ENCODE measurements at places on chromosomes 2 and 18. TPM values are rescaled to one million over a fixed set of nuclear protein-coding genes. Genes with fewer than 3 reads are reported as not detected.

- DNase-seq: no peak
- H3K27me3 ChIP-seq: no peaks in the 10 kb centered on the region
- no peak overlapping the region for H3K4me3 ChIP-seq
Observed at GRCh38 chr18:50829644-50830043, 9.8 kb upstream of the MRO start.

RNU2-63P gene
- 2.4 TPM for total RNA-seq

- H3K4me1 ChIP-seq: no peaks in the 10 kb centered on the region
- H3K27me3 ChIP-seq: no peaks in the 10 kb centered on the region
- DNase-seq: no peak
- no peak overlapping the region for H3K4me3 ChIP-seq
Observed at GRCh38 chr2:205405752-205406151, 276.5 kb upstream of the NRP2 start.

NMUR1 gene
- total RNA-seq: 0.94 TPM

PARD6G gene
- 1.9 TPM for total RNA-seq

GRCh38 chr2:99644419-99644787 is 154.6 kb upstream of the REV1 start:
- no peak for DNase-seq
- no peak overlapping the region for H3K4me3 ChIP-seq
- H3K4me1 ChIP-seq: no peaks in the 10 kb centered on the region
- H3K27ac ChIP-seq: no peak overlapping the region

- no peak overlapping the region for H3K27ac ChIP-seq
- DNase-seq: no peak
- H3K4me1 ChIP-seq: no peaks in the 10 kb centered on the region
Observed at GRCh38 chr2:58702302-58702885, 461.3 kb upstream of the FANCL start.

- peaks cover 3% of the 10 kb centered on the region for H3K4me1 ChIP-seq
- H3K27ac ChIP-seq: peak overlapping the region; percentile 83
- H3K27me3 ChIP-seq: no peaks in the 10 kb centered on the region
- no peaks in the 10 kb centered on the region for H3K36me3 ChIP-seq
- H3K4me3 ChIP-seq: no peak overlapping the region
Observed at GRCh38 chr2:180978903-180979748, 1.3 kb upstream of the UBE2E3 start.

- no peaks in the 10 kb centered on the region for H3K27me3 ChIP-seq
- no peak overlapping the region for H3K27ac ChIP-seq
- no peaks in the 10 kb centered on the region for H3K36me3 ChIP-seq
- no peak overlapping the region for H3K4me3 ChIP-seq
Observed at GRCh38 chr18:44973282-44973681, 292.6 kb downstream of the SETBP1 start.

PRKAG3 gene
- total RNA-seq: not detected

DNA sequence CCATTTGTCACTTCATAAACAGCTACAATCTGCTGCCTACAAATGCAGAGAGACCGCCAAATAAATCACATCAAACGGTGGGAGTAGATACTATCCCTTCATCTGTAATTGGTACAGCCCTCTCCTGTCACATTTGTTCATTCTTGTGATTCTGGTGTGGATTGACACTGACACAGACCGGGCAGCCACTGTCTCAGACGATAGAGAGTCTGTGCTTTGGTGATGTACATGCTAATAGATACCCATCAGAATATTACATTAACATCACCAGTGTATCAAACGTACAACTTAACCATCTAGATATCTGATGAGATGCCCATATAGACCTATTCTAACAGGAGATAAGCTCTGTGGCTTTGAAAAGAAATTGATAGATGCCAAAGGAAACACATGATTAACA is 419.7 kb upstream of the ZEB2 start:
- H3K36me3 ChIP-seq: no peaks in the 10 kb centered on the region
- no peak overlapping the region for H3K4me3 ChIP-seq
- DNase-seq: no peak
- no peak overlapping the region for H3K27ac ChIP-seq

- no peak overlapping the region for H3K27ac ChIP-seq
- no peaks in the 10 kb centered on the region for H3K4me1 ChIP-seq
- no peak for DNase-seq
- no peaks in the 10 kb centered on the region for H3K36me3 ChIP-seq
- no peaks in the 10 kb centered on the region for H3K27me3 ChIP-seq
Observed at GRCh38 chr2:118059919-118060478, 28.3 kb upstream of the INSIG2 start.

DNA sequence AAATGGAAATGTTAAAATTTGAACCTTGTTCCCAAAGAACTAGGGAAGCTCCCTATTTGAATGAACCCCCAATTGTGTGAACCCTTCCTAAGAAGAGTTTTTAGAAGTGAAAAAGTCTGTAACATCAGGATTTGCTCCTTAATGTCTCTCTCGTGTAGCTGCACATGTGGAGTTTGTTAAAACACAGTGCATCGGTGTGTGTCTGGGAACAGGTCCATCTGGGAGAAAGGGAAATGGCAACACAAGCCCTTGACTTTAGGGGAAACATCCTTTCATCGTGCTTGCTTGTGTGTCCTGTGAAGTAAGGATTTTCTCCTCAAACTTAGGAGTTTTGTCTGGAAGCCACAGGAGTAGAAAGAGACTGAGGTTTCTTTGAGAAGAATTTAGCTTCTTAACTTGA is 203.9 kb downstream of the PRKCE start:
- H3K36me3 ChIP-seq: no peaks in the 10 kb centered on the region
- no peak overlapping the region for H3K27ac ChIP-seq
- H3K4me1 ChIP-seq: no peaks in the 10 kb centered on the region

- H3K4me3 ChIP-seq: no peak overlapping the region
- no peaks in the 10 kb centered on the region for H3K27me3 ChIP-seq
- no peak overlapping the region for H3K27ac ChIP-seq
- no peaks in the 10 kb centered on the region for H3K36me3 ChIP-seq
Observed at GRCh38 chr2:1421731-1422130, 8.5 kb downstream of the TPO start.

GRCh38 chr2:120995152-120995551 is 259.5 kb downstream of the GLI2 start:
- no peaks in the 10 kb centered on the region for H3K27me3 ChIP-seq
- DNase-seq: no peak
- H3K4me1 ChIP-seq: no peaks in the 10 kb centered on the region
- no peaks in the 10 kb centered on the region for H3K36me3 ChIP-seq
- H3K27ac ChIP-seq: no peak overlapping the region

- no peak overlapping the region for H3K4me3 ChIP-seq
- no peaks in the 10 kb centered on the region for H3K27me3 ChIP-seq
- no peak for DNase-seq
Observed at GRCh38 chr2:145957929-145958328, 1438.0 kb upstream of the ZEB2 start.

- DNase-seq: peak; percentile 33
- H3K36me3 ChIP-seq: peaks cover 6% of the 10 kb centered on the region
- no peaks in the 10 kb centered on the region for H3K27me3 ChIP-seq
- H3K4me1 ChIP-seq: peaks cover 9% of the 10 kb centered on the region
Observed at GRCh38 chr2:218648088-218648786, 11.2 kb downstream of the ZNF142 start.
